Psoas muscle (tissue), 8 donors: ENCODE measurements at places on chromosomes 16 and 17.

DNA sequence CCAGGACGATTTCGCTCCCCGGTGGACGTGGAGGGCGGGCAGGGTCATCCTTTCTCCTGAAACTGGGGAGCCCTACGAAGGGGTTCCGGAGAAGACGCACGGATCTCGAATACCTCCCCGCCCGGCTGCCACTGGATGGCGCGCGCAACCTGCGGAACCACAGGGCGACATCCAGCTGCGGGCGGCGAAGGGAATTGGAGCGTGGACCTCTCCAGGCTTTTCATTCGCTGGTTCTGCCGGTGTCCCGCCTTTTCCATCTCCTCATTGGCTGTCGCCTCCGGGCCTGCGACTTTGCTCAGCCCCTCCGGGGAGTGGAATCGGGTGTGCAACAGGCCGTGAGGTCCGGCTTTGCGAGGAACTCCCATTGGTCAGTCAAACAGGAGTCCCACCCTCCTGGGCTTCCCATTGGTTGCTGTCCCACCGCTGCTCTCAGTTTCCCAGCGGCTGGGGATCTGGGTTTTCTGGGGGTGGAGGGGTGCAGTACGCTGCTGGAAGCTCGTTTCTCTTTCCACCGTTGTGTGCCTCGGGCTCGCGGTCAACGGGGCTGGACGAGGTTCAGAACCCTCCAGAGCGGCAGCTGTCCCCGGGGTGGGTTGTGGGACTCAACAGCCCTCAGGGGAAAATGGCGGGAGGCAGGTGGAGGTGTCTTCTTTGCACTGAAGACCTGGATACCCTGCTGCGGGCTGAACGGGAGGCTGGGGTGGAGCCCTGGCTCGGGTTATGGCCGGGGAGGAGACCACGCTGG lies 14.5 kb downstream of the OR1D5 start:
- H3K4me3 ChIP-seq: peak overlapping the region; percentile 72
- no peak overlapping the region for H3K27ac ChIP-seq
- peaks cover 5% of the 10 kb centered on the region for H3K27me3 ChIP-seq
- DNase-seq: peak; percentile 97
- H3K4me1 ChIP-seq: no peaks in the 10 kb centered on the region

- H3K27ac ChIP-seq: no peak overlapping the region
- H3K27me3 ChIP-seq: no peaks in the 10 kb centered on the region
- DNase-seq: no peak
- H3K4me1 ChIP-seq: no peaks in the 10 kb centered on the region
These were observed 23.9 kb downstream of the KLHDC4 start for GRCh38 chr16:87741700-87742415.

- H3K36me3 ChIP-seq: no peaks in the 10 kb centered on the region
- H3K4me1 ChIP-seq: peaks cover 14% of the 10 kb centered on the region
- H3K27ac ChIP-seq: peak overlapping the region; percentile 94
- peak overlapping the region; percentile 80 for H3K4me3 ChIP-seq
These were observed 1.2 kb downstream of the MAF start for GRCh38 chr16:79599256-79599836.

- no peaks in the 10 kb centered on the region for H3K36me3 ChIP-seq
- no peaks in the 10 kb centered on the region for H3K4me1 ChIP-seq
- no peaks in the 10 kb centered on the region for H3K27me3 ChIP-seq
- no peak overlapping the region for H3K4me3 ChIP-seq
- DNase-seq: no peak
These were observed 107.1 kb downstream of the MYO1D start for GRCh38 chr17:32769846-32770245.

DNA sequence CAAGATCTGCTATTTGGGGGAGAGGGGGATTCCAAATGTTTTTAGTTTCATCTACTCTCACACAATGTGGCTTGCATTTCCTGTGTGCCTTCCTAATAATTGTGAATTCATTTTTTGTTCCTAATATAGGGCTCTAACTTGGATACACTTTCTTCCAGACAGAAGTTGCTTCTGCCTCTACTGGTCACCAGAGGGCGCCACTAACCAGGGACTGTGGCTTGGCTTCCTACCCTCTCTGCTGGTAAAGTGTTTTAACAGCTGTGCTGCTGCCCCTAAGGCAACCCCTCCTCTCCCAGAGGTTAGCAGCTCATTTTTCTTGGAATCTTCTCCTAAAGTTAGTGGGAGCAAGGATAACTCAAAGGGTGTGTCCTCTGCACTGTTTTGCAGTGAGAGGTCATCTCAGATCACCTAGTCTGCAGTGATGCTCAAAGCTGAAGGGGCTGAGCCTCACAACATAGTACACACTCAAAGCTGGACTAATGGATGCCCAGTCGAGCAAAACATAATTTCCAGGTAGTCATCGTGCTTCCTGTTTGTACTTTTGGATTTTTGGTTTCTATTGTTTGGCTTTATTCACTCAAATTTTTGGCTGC lies 5.0 kb upstream of the PRSS54 start:
- no peaks in the 10 kb centered on the region for H3K4me1 ChIP-seq
- no peak for DNase-seq
- no peaks in the 10 kb centered on the region for H3K36me3 ChIP-seq

DNA sequence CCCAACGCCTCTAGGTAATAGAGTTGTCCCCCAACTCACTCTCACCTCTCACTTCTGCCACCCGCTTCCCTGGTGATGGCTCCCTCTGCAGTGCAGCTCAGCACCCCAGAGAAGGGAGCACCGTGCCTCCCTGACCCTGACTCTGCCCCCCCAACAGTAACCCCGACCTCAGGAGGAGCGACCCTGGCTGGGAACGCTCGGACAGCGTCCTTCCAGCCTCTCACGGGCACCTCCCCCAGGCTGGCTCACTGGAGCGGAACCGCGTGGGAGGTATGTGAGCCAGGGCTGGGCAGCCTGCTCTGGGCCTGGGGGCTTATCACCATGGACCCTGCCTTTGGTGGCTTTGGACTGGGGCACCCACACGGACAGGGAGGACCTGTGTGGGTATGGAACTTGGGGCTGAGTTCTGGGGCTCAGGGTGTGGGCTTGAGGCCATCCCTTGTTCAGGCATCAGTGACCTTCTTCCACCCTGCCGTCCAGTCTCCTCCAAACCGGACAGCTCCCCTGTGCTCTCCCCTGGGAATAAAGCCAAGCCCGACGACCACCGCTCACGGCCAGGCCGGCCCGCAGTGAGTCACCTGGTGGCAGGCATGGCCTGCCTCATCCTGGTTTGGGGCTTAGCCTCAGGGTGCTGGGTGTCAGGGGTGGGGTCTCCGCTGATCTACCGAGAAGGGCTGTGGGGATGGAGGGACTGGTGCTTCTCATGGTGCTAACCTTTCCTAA lies 6.7 kb upstream of the C17orf107 start:
- H3K36me3 ChIP-seq: peaks cover 97% of the 10 kb centered on the region
- DNase-seq: no peak
- no peaks in the 10 kb centered on the region for H3K27me3 ChIP-seq
- no peak overlapping the region for H3K27ac ChIP-seq
- H3K4me1 ChIP-seq: no peaks in the 10 kb centered on the region
- H3K4me3 ChIP-seq: no peak overlapping the region

DNA sequence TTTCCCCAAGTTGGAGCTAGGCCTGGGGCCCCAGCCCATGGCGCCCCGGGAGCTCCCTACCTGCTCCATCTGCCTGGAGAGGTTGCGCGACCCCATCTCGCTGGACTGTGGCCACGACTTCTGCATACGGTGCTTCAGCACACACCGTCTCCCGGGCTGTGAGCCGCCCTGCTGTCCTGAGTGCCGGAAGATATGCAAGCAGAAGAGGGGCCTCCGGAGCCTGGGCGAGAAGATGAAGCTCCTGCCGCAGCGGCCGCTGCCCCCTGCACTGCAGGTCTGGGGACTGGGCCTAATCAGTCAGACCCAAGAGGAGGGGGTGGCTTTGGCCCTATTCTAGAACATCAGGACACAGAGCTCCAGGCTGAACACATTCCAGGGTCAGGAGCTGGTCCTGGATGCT lies 1.5 kb downstream of the RNF112 start:
- H3K36me3 ChIP-seq: no peaks in the 10 kb centered on the region
- no peak overlapping the region for H3K4me3 ChIP-seq
- H3K27ac ChIP-seq: no peak overlapping the region
- H3K27me3 ChIP-seq: no peaks in the 10 kb centered on the region

DNA sequence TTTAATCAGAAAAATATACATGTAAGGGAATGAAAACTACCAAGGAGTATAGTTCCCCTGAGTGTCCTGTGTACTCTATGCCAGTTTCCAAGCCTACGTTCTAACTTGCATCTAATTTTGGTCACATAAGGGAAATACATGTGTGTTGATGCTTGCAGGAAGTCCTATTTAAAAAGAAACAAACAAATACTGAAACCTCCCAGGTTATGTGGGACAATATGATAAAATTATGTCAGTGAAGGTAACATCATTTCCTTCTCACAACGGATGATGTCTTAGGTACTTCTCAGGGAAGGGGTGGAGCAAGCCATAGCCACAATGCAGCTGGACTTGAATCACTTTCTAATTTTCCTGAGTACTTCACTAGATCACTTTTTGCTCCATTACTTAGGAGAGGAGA lies 115.9 kb downstream of the ZFHX3 start:
- H3K4me3 ChIP-seq: no peak overlapping the region
- H3K27ac ChIP-seq: peak overlapping the region; percentile 34
- DNase-seq: no peak
- no peaks in the 10 kb centered on the region for H3K27me3 ChIP-seq

DNA sequence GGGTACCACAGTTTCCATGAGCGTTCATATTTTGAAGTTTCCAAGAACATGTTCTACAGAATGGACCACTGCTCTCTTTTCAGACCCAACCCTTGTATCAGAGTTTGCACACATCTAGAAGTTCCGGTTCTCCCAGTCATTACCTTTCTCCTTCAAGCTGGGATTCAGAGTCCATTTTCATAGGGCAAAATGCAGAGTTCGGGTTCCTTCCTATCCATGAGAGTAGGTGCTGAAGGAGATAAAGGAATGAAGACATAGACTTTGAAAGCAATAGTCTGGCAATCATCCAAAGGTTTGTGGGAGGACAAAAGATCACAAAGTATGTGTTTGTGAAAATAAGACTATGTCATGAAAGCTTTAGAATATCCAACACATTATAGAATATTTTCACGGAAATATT lies 699.6 kb downstream of the MAF start:
- H3K4me3 ChIP-seq: no peak overlapping the region
- no peak overlapping the region for H3K27ac ChIP-seq
- DNase-seq: no peak
- no peaks in the 10 kb centered on the region for H3K36me3 ChIP-seq
- H3K27me3 ChIP-seq: no peaks in the 10 kb centered on the region

- H3K27me3 ChIP-seq: no peaks in the 10 kb centered on the region
- H3K27ac ChIP-seq: no peak overlapping the region
- H3K36me3 ChIP-seq: peaks cover 26% of the 10 kb centered on the region
- no peak for DNase-seq
- H3K4me1 ChIP-seq: no peaks in the 10 kb centered on the region
- no peak overlapping the region for H3K4me3 ChIP-seq
These were observed 22.7 kb downstream of the MPP3 start for GRCh38 chr17:43810226-43810715.

DNA sequence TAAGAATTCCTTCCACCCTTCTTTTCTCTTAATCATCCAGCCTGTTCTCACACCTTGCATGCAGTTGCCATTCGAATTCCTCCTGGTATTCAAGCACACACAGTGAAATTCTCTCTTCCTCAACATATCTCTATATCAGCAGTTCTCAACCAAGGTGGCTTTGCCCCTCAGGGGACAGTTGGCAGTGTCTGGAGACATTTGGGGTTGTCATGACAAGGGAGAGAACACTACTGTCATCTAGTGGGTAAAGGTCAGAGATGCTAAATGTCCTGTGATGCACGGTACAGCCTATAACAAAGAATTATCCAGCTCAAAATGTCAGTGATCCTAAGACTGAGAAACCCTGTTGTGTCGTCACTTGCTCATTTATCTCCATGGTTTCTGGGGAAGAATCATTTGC lies 94.8 kb upstream of the CPHXL start:
- H3K27ac ChIP-seq: no peak overlapping the region
- H3K36me3 ChIP-seq: no peaks in the 10 kb centered on the region
- no peaks in the 10 kb centered on the region for H3K27me3 ChIP-seq
- no peaks in the 10 kb centered on the region for H3K4me1 ChIP-seq
- H3K4me3 ChIP-seq: no peak overlapping the region
- DNase-seq: no peak

DNA sequence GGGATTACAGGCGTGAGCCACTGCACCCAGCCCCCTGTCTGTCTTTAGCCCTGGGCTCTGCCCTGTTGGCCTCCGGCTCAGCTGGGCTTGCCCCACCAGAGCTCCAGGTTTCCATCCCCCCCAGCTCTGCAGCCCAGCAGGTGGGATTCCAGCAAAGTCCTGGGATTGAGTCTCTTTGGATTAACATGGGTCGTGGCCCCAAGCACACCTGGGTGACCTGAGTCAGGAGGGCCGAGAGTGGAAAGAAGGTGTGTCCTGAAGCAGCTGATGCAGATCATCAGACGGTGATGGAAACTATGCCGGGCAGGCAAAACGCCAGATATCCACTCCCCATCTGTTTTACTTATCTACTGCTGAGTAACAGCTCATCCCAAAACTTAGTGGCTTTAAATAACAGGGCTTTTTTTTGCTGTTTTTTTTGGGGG lies 72.5 kb downstream of the KNOP1 start:
- peak; percentile 62 for DNase-seq
- peaks cover 6% of the 10 kb centered on the region for H3K36me3 ChIP-seq
- no peaks in the 10 kb centered on the region for H3K27me3 ChIP-seq
- H3K4me3 ChIP-seq: peak overlapping the region; percentile 19
- peak overlapping the region; percentile 16 for H3K27ac ChIP-seq
- peaks cover 3% of the 10 kb centered on the region for H3K4me1 ChIP-seq

GRCh38 chr16:66205287-66206231 lies 160.9 kb upstream of the CDH5 start:
- no peaks in the 10 kb centered on the region for H3K4me1 ChIP-seq
- H3K4me3 ChIP-seq: no peak overlapping the region
- no peak overlapping the region for H3K27ac ChIP-seq
- H3K36me3 ChIP-seq: no peaks in the 10 kb centered on the region
- no peak for DNase-seq

GRCh38 chr17:81076141-81076679 lies 41.3 kb downstream of the BAIAP2 start:
- H3K4me3 ChIP-seq: no peak overlapping the region
- H3K27me3 ChIP-seq: no peaks in the 10 kb centered on the region
- no peak overlapping the region for H3K27ac ChIP-seq
- no peak for DNase-seq
- H3K36me3 ChIP-seq: no peaks in the 10 kb centered on the region

- no peak overlapping the region for H3K4me3 ChIP-seq
- no peak overlapping the region for H3K27ac ChIP-seq
- H3K36me3 ChIP-seq: no peaks in the 10 kb centered on the region
- DNase-seq: no peak
These were observed 211.5 kb downstream of the SOX9 start for GRCh38 chr17:72332367-72332766.
